ENCODE measurements at places on chromosomes 2 and 18.

DNA sequence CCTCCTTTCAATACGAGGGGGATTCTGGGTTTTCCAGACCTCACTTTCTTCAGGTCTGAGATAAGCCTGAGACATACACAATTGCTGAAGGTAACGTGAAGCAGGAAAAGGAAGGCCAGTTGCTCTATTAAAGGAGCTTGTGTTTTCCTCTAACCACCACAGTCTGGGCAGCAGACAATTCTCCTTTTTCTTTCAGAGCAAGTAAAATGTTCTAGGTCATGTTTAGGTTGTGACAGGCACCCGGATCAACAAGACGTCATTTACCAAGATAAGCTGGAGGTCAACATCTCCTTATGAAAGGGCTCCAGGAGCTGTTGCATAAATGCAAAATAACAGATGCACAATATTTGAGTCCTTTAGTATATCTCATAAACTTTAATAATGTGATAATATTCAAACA, 148.1 kb downstream of the SLC8A1 start:
- no peak for DNase-seq

- DNase-seq = no peak
Observed at GRCh38 chr2:235070063-235070706, 118.4 kb downstream of the SH3BP4 start.

DNA sequence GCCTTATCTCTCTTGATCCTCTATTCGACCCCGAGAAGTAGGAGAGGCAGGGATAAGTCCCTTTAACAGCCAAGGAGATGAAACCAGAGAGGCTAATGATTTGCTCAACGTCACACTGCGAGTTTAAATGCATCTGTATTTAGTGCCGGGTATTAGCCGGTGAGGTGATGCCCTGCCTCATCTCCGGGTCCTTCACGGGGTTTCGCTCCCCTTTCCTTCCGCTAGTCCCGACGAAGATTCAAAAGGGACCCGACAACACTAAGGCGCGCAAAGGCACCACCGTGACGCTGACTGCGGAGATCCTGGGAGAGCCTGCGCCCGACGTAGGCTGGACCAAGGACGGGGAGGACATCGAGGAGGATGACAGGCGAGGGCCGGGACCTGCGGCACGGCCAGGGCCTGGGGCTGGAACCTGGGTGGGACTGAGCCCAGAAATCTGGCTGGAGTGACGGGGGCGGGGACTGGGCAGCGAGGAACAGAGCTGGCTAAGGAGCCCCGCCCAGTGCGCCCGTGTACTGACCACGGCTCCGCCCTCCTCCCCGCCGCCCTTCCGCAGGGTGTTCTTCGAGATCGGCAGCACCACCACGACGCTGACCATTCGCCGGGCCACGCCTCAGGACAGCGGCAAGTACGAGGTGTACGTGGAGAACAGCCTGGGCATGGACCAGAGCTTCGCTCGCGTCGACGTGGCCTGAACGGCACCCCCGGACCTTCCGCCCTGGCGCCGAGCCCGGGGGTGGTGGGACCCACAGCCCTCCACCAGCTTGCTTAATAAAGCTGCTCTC, 1.0 kb upstream of the GMPPA start:
- peak; percentile 20 for DNase-seq

GRCh38 chr2:145303536-145303935, 783.6 kb upstream of the ZEB2 start:
- no peak for DNase-seq

DNA sequence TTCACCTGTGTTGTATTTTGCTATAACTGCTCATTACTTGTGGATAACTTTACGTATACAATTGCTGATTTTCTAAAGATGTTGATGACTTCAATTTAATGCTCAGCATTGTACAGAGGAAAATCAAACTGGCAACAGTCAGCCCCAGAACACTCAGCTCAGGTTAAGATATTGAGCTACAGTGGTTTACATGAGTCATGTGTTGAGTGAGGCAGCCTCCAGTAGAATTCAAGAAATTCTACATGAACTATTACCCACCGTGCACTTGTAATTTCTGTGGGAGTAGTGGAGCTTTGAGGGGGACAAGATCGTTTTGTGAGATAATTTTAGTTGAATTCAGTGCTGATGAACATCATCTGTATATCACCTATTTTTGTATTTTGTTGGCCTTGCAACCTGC, 292.3 kb downstream of the ALPK2 start:
- DNase-seq = no peak

DNA sequence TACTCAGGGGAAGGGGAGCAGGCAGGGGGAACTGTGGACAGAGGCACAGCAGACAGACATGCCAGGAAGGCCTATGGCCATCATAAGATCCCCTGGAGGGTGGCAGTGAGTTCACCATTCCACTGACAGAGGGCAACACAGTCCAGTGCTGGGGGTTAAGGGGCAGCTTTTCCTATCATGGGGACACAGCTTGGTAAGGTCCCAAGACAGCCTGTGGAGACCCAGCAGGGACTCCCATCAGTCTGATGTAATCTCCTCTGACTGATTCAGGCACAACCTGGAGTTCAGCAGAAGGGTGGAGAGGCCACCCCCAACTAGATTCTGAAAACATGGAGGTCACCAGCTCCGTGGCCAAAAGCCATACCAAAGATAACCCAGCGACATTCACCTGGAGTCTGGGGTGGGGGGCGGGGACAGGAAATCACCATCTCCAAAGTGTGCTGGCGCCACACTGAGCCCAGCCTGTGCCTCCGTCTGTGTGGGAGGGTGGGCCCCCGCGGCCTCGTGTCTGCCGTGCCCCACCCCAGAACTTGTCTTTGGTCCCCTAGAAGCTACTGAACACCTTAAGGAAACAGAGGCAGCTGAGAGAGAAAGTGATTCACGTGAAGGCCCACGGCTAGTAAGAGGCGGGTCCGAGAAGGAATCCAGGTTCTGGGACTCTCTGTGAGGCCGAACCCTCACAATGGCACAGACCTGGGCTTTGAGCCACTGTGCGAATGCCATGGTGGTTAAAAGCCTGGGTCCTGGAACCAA, 28.6 kb downstream of the DNMT3A start:
- peak; percentile 38 for DNase-seq

- no peak for DNase-seq
Observed at GRCh38 chr2:239278941-239279365, 121.9 kb downstream of the HDAC4 start.

- DNase-seq = no peak
Observed at GRCh38 chr2:144924827-144925226, 404.9 kb upstream of the ZEB2 start.

All from CD4-positive, alpha-beta T cell treated with Interleukin-6 at 100 ng/mL for 8 hours (primary cell).